ENCODE measurements at places on chromosomes 4 and X. TPM values are rescaled to one million over a fixed set of nuclear protein-coding genes. Genes with fewer than 3 reads are reported as not detected.

GRCh38 chr4:29619168-29619567 is 1101.0 kb upstream of the PCDH7 start:
- DNase-seq, result no peak

DNA sequence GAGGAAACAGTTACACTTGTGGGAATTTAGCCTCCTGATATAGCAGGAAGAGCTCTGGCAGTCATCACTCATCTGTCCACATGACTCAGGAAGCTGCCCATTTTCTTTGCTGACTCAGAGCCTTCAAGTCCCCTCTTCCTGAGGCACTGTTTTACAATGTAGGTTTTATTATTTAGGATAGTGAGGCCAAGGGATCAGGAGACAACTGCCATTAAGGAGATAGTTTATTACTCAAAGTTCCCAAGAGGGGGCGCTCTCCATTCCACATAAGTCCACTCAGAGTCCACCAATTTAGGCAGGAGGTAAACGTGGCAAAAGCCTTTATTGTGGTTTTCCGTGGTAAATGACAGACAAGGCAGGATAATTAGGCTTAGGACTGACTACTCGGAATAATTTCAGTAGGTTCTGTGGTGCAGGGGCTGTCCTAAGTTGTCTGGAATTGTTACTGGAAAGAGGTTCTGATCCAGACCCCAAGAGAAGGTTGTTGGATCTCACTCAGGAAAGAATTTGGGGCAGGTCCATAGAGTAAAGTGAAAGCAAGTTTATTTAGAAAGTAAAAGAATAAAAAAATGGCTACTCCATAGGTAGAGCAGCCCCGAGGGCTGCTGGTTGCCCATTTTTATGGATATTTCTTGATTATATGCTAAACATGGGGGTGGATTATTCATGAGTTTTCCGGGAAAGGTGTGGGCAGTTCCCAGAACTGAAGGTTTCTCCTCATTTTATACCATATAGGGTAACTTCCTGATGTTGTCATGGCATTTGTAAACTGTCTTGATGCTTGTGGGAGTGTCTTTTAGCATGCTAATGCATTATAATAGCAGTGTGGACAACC is 96.0 kb upstream of the RAB40AL start:
- no peak for DNase-seq

GRCh38 chrX:150199803-150200202 is 163.3 kb upstream of the MAMLD1 start:
- DNase-seq, result no peak

DNA sequence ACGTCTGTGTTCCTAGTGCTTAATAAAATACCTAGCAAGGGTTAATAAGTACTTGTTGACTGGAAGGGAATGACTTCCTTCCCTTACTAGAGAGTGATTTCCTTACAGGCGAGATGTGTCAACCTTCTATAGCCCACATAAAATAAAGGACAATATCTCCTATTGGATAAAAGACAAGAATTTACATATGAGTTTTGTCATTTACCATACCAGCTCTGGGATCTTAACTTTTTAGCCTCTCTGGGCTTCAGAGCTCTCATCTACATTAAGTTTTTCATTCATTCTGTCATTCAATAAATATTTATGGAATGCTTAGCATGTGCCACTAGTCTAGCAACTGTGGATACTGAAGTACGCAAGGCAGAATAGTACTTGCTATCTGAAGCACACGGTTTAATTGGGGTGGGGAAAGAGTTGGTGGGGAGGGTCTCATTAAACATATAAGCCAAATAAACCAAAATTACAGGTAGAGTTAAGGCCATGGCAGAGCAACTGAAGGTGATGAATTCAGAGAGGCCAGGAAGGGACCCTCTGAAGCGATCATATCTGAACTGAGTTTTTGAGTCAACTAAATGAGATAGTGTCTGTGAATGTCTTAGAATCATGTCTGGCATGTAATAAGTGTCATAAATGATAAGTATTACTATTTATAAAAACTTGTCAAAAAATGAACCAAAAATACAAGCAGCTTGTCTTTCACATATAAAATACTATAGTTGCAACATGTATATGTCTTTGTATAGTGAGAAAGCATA is 91.6 kb upstream of the BMP2K start:
- DNase-seq, result no peak

- peak; percentile 71 for DNase-seq
Measured at GRCh38 chr4:76197971-76198410, 15.6 kb downstream of the SCARB2 start.

- no peak for DNase-seq
Measured at GRCh38 chr4:118124997-118125396, 90.7 kb downstream of the NDST3 start.

GRCh38 chr4:99405433-99406115 is 29.6 kb downstream of the ADH7 start:
- DNase-seq, result no peak

- DNase-seq, result no peak
Measured at GRCh38 chr4:112284662-112285411, 867 bp downstream of the TIFA start.

DNA sequence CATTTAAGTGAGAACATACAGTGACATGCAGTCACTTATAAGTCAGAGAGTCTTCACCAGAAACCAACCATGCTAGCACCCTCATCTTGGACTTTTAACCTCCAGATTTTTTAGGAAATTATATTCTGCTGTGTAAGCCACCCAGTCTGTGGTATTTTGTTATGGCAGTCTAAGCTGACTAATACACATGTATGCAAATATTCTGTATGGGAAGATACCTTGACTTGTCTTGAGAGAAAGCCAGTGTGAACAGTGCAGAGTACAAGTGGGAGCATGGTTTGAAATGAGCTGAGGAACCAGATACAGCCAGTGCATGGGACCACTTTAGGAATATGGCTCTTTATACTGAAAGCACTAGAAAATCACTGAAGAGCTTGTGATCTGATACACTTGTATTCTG is 110.4 kb upstream of the MAP9 start:
- no peak for DNase-seq

- no peak for DNase-seq
Measured at GRCh38 chr4:166875821-166876220, 358.5 kb downstream of the SPOCK3 start.

DNA sequence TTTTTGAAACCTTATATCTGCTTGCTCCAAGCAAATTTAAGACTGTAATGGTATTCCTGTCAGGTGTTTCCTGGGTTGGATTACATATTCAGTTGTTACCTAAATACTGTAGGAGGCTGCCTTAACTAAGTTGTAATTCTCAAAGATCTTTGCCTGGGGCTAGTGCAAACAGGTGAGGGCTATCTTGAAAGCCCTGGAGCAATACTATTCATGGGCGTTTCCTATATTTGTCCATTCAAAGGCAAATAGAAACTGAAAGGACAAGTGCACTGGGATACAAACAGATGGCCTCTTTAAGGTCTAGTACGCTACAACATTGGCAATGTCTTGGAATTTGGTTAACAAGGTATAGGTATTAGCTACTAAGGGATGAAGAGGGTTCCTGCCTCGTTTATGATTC is 84.1 kb upstream of the CT45A1 start:
- DNase-seq, result no peak

- DNase-seq, result no peak
Measured at GRCh38 chr4:24260923-24261564, 323.3 kb downstream of the DHX15 start.

GRCh38 chr4:161952382-161952781 is 211.4 kb downstream of the FSTL5 start:
- no peak for DNase-seq

- DNase-seq, result no peak
Measured at GRCh38 chr4:92970996-92971395, 667.2 kb downstream of the GRID2 start.

- DNase-seq, result no peak
Measured at GRCh38 chrX:15866147-15866546, 11.5 kb upstream of the AP1S2 start.

DNA sequence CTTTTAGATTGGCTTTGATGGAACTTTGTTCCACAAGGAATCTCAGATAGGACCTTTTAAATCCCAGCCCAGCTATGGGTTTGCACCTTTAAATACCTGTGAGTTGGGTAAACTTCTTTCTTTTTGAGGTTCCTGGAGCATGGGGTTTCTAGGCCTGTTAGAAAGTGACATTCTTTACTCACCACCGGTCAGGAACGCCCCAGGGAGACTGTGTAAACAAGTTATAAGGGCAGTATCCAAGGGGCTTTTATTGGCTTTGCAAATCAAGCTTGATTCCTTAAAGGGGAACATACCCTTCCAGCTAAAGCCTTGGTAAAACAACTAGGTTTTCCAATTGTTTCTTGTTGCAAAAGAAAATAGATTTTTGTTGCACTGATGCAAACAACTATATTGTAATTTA is 93.4 kb downstream of the TENT5D start:
- DNase-seq, result no peak

DNA sequence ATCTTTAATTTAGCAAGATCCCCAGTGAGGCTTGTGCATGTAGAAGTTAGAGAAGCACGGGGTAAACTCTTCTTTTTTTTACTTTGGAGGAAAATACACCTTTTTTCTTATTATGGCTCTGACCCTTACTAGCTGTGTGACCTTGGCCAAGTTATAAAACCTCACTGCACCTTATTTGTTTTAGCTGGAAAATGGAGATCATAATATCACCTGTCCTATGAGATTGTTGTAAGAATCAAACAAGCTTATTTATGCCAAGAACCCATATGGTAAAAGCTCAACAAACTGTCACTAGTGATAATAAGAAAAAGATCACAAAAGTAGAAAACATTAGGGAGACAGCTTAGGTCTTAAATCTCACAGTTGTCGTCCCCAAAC is 126.6 kb downstream of the PTTG2 start:
- DNase-seq, result no peak

- no peak for DNase-seq
Measured at GRCh38 chrX:155857561-155857960, 23.6 kb upstream of the VAMP7 start.

DNA sequence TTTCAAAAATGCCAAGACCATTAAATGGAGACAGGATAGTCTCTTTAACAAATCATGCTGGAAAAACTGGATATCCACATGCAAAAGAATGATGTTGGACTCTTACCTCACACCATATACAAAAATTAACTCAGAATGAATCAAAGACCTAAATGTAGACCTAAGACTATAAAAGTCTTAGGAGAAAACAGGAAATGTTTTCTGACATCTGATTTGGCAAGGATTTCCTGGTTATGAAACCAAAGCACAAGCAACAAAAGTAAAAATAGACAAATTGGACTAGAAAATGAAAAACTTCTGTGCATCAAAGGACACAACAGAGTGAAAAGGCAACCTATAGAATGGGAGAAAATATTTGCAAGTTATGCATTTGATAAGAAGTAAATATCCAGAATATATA is 37.6 kb downstream of the ARFIP1 start:
- DNase-seq, result no peak

DNA sequence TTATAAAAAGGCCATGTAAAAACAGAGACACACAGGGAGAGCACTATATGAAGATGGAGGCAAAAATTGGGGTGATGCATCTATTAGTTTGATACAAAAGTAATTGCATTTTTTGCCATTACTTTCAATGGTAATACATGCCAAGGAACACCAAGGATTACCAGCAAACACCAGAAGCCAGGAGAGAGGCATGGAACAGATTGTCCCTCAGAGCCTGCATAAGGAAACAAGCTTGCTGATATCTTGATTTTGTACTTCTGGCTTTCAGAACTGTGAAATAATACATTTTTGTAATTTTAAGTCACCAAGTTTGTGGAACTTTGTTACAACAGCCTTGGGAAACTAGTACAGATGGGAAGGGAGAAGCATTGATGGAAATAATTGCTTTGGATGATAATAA is 45.6 kb upstream of the BOD1L1 start:
- DNase-seq, result no peak

DNA sequence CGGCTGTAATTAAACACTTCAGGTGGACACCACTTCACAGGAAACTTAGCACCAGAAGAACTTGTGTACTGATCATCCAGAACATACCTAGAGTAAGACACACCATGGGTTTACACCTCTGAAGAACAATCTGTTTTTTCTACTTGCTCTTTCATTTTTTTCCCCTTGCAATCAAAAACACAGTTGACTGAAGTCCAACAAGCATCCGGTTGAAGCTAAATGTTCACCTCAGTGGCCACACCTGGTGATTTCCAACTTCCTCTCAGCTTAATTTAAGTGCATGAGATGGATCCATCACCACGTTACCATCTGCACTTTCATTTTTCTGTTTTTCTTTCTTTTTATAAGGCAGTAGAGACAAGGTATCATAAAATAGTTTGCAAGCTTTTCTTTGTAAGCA is 4.9 kb upstream of the TXK start:
- DNase-seq, result no peak

- no peak for DNase-seq
Measured at GRCh38 chrX:109709129-109709631, 23.9 kb downstream of the ACSL4 start.

GRCh38 chrX:155056471-155056870 is 14.5 kb downstream of the CMC4 start:
- DNase-seq, result no peak

GRCh38 chr4:122827258-122827878 is 737 bp downstream of the FGF2 start:
- DNase-seq, result peak; percentile 66

- DNase-seq, result no peak
Measured at GRCh38 chr4:66842026-66842723, 703.1 kb downstream of the CENPC start.

DNA sequence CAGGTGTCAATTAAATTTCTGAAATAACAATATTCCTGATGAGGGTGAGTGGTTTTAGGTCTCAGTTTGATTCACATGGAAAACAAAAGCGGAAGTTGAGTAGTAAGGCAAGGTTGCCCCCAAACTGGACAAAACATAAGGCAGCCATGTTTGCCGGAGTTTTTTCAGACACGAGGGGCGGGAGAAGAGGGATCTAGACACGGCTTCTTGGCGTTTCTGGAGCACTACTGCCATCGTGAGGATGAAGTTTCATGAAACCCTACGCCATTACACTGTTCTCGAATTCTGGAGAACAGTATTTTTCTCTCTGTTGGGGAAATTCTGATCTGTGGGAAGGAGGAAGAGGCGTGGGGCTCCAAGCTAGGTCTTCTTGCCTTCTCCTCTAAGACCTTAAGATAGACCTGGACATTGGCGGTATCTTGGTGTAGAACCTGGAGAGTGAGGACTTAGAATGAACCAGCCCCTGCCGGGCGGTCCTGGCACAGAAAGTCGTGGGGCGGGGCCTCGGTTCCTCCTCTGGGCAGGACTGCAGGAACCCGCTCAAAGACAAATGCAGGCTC is 160.3 kb downstream of the OR13H1 start:
- no peak for DNase-seq

The STARD8 gene
- total RNA-seq, result 39.4 TPM

The CT55 gene
- total RNA-seq, result not detected

The CDKL2 gene
- total RNA-seq, result 20.6 TPM

The OPHN1 gene
- 9.8 TPM for total RNA-seq

The GK gene
- total RNA-seq, result 48.3 TPM

The SMARCA1 gene
- 26.9 TPM for total RNA-seq

The CTAG1A gene
- total RNA-seq, result not detected

The GAB3 gene
- total RNA-seq, result 12.9 TPM

The ARAP2 gene
- 57.2 TPM for total RNA-seq

The GAGE2A gene
- total RNA-seq, result not detected

The NXF2B gene
- total RNA-seq, result not detected

The GCNA gene
- 3.4 TPM for total RNA-seq

The LPAR4 gene
- total RNA-seq, result not detected

The FABP2 gene
- not detected for total RNA-seq

The PCDH18 gene
- 6.9 TPM for total RNA-seq

Measured in upper lobe of right lung (tissue), 1 donor.